NCI-H2171 (cell line): ENCODE measurements at places on chromosomes 6 and 20.

GRCh38 chr20:9200196-9200595 is 131.3 kb downstream of the PLCB4 start:
- no peak for DNase-seq

- no peak for DNase-seq
Measured at GRCh38 chr6:53813801-53814200, 19.0 kb downstream of the LRRC1 start.

GRCh38 chr20:57743450-57744095 is 33.8 kb upstream of the PMEPA1 start:
- no peak for DNase-seq

GRCh38 chr6:151098166-151098565 is 141.6 kb upstream of the AKAP12 start:
- no peak for DNase-seq

GRCh38 chr6:134449781-134450180 is 131.9 kb upstream of the SGK1 start:
- DNase-seq = no peak

GRCh38 chr20:53738945-53739798 is 145.5 kb upstream of the ZNF217 start:
- peak; percentile 54 for DNase-seq

- no peak for DNase-seq
Measured at GRCh38 chr6:15956205-15957106, 172.4 kb upstream of the MYLIP start.

- no peak for DNase-seq
Measured at GRCh38 chr6:109314313-109314712, 68.0 kb downstream of the CD164 start.

DNA sequence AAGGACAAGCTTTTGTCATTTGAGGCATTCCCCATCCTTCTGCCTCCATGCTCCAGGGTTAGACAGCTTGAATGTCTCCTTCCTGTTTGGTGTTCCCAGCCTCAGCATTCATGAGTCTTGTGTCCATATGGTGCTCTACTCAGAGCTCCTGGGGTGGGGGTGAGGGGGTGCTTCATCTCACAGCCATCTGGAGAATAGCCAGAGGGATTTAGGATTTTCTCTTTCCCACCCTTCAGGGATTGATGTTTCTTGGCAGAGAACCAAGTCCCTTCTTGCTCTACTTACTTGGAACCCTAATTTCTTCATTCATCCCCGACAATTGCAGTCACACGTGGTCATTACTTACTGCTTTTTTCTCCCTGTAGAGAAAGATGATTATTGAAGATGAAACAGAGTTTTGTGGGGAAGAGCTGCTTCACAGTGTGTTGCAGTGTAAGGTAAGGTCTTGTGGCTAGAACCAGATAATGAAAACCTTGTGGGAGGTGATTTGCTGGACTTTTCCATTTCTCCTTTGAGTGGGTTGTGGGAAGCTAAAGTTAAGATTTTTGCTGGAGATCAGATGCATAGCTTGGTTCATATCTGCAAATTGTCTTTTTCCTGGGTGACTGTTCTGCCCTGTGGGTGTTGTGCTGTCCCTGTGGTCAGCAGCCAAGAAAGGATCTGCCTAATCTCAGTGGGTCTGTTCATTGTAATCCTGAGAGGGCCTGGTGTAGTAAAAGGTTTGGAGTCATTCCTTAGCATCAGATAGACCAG is 18.6 kb downstream of the CMTR1 start:
- peak; percentile 95 for DNase-seq

DNA sequence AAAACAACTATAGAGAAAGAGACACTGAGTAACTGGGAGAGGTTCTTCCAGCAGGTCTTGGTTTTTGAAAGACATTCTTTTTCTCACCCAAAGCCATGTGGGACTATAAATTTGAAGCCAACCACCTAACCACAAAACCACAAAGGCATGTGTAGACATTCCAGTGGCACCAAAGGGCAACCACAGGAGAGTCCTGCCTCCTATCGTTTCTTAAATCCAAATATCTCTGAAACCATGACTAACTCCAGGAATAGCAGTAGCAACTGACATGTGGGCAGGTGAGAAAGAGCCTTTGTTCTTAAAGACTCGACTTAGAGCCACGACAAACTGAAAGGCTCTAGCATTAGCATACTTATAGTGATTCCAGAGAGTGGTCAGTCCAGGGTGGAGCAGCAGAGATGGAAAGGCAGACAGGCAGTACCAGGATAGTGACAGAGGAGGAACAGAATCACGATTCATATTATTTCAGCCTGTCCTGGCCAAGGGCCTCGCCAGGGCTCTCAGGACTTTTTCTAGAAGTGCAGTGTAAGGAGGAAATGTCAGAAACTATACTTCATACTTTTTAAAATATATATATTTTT is 9.4 kb upstream of the COL9A1 start:
- no peak for DNase-seq

DNA sequence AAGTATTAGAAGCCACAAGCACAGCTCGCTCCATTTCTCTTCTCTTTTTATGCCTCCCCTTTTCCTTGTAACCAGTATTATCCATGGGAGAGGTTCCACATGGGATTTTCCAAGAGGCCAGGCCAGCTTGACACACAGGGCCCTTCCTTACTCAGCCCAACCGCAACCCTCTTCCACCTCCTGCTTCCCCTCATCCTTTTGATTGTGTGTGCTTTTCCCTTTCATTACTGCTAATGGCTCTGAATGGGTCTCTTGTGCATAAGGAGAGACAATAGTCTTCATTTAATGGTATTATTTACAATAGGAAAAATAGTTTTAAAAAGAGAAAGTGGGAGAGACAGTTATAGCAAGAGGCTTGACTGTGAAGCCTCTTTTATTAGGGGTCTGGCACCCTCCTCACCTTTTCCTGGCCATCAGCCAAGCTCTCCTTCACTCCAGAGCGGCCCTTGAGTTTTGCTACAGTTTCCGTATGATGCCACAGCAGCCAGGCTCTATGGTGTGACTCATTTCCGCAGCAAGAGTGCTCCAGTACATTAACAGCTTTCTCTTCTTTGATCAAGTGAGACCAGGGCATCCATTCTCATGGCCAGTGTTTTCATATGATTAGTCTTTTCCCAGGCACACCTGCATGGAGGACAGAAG is 579.5 kb downstream of the TFAP2B start:
- DNase-seq = no peak

- DNase-seq = no peak
Measured at GRCh38 chr6:30234356-30234755, 21.1 kb upstream of the TRIM26 start.

DNA sequence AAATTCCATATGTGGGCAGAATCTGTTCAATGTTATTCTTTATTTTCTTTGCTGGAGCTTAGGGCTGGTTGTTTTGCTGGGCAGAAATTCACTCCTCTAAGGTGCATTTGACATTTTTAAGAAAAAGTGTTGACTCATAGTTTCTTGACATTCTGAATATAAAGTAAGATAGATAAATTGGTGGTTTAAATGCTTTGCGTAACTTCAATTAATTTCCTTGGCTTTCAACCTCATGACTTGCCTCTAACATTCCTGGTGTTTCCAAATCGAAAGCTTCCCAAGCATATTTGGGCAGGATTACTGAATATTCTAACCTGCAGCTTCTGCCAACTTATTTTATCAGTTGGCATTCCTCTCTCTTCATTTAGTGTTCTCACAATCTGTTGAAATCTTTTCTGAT is 718.7 kb upstream of the ADGRB3 start:
- no peak for DNase-seq

GRCh38 chr6:89487864-89488263 is 54.9 kb downstream of the ANKRD6 start:
- DNase-seq = peak; percentile 26

GRCh38 chr20:57964011-57964862 is 254.4 kb upstream of the PMEPA1 start:
- no peak for DNase-seq

- DNase-seq = no peak
Measured at GRCh38 chr6:52499681-52500236, 77.1 kb downstream of the TRAM2 start.

DNA sequence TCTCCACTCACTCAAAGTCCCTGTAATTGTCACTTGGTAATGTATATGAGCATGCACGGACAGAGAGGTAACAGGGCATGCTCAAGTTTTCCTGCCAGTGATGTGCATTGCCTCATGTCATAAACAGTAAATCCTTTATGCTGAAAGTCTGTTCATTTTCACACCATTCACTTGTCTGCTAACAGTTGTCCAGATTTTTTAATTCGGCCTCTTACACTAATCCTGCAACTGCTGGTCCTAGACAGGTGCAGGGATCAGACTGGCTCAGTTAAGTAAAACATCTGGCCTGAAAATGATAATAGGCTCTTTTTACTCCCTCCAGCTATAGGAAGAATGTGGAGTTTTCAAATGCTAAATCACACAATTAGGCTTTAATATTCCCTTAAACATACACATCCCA is 185.4 kb upstream of the VGLL2 start:
- DNase-seq = no peak

GRCh38 chr20:50202677-50203076 is 12.0 kb downstream of the CEBPB start:
- DNase-seq = no peak

DNA sequence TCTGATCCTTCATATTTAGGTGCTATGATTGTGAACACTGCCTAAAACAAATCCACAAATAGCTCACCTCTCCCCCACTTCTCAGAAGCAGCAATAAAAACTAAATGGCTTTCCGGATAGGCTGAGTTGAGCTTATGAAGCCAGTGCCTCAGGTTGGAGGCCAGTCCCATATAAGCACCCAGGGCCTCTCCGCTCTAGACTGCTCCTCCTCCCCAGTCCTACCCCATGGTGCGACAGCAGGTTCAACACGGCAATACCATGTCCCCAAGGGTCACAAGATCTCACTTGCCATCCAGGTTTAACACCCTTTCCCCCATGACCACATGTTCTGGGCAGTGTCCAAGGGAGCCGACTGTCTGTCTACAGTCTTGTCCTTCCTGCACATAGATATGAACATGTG is 20.8 kb downstream of the BNIP5 start:
- DNase-seq = no peak

DNA sequence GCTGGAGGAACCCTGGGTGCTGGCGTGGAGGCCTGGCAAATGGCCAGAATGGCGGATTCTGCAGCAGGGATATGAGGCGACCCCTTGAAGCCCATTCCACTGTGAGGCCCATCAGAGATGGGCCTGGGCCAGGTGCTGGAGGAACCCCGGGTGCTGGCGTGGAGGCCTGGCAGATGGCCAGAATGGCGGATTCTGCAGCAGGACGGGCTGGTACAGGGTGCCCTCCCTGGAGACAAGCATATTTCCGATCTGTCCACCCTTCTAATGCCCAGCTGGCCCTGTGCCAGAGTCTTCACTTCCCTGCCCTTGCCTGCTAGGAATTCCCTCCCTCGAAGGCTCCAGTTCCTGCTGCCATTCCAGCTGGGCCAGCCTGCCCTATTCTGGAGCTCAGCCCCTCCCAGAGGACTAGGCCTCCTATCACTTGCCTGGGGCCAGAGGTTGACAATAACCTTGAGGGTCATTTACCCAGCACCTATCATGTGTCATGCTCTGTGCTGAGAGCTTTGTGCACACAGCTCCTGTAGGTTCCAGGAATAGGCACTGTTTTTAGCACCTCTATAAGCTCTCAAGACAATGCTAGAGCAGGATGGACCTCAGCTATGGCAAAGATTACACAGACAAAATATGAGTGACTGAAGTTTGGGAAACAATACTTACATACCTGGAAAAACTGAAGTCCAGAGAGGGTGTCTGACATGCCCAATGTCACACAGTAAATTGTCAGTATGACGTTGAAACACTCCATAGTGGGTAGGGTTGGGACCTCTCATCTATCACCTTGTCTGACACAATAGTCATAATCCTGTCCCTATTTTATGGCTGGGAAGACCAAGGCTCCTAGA is 21.4 kb downstream of the SUN5 start:
- DNase-seq = no peak

- DNase-seq = no peak
Measured at GRCh38 chr6:135121434-135121833, 59.7 kb upstream of the MYB start.

DNA sequence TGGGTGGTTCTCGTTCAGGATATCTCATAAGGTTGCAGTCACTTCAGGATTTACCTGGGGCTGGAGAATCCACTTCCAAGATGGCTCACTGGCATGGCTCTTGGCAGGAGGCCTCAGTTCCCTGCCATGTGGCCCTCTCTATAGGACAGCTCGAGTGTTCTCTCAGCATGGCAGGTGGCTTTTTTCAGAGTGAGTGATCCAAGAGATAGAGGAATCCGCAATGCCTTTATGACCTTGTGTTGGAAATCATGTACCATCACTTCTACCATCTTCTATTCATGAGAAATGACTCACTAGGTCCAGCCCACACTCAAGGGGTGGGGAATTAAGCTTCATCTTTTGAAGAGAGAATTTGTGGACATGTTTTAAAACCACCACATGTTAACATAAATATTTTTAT is 37.8 kb downstream of the PPP1R16B start:
- DNase-seq = no peak

GRCh38 chr20:44017905-44018258 is 103.2 kb downstream of the TOX2 start:
- DNase-seq = no peak

DNA sequence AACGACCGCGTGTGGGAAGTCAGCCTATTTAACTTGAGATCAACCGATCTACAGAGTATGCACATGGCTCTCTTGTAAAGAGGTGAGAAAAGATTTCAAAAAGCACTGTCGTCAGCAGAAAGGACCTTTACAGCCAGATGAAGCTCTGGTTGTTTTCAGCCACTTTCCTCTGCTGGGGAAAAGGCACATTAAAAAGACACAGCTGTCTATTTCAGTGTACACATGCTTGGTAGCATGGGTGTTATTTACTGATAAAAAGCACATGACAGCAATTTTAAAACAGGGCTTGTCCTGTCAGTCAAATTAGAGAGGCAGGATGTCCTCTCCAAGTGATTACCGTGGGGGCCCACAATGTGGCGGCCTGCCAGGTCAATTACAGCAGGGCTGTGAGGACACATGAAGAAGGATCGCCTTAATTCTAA is 188.9 kb downstream of the PRKN start:
- DNase-seq = no peak

DNA sequence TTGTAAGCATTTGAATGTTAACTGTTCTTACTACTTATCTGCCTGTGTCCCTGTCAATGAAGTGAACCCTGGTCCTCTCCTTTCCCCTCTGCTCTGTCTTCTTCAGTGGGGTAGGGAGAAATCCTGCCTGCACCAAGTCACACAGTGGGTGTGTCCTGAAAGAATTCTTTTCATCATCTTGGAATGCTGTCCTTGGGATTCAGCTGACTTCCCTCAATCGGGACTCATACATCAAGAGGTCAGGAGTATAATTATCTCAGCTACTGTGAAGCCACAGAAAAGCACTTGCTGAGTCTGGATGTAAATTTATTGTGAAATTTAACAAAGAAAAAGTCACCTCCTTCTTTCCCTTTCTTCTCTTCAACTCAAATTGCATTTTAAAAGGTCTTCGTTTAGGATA is 328.5 kb downstream of the SOX4 start:
- DNase-seq = no peak

GRCh38 chr20:3156811-3157619 is 2.6 kb downstream of the FASTKD5 start:
- DNase-seq = no peak

DNA sequence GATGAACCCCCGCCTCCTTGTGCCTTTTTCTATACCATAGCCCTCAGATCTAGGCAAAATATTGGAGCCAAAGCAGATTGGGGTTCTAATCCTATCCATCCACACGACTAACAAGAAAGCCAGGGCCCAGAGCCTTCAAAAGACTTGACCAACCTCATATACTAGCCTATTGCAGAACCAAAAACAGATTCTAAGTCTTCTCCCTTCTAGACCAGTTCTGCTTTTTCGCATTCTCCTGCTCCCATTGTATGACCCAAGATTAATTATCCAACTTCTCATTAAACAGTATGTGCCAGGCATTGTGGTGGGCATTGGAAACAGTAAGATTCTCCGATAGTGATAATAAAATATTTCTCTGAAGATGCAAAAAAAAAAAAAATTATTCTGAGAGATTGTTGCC is 113.7 kb upstream of the JARID2 start:
- DNase-seq = no peak
